A375 (cell line): ENCODE measurements at places on chromosomes 11 and 22. TPM values are rescaled to one million over a fixed set of nuclear protein-coding genes. Genes with fewer than 3 reads are reported as not detected.

MUC2 gene
- total RNA-seq, result 0.03 and 0.04 TPM in 2 replicates

APOA4 gene
- total RNA-seq, result not detected in 2 replicates

MPZL2 gene
- total RNA-seq, result not detected in 2 replicates

MAJIN gene
- not detected in 2 replicates for total RNA-seq

THOC5 gene
- total RNA-seq, result 126 and 148 TPM in 2 replicates

FADS1 gene
- total RNA-seq, result 96.9 and 104 TPM in 2 replicates

MUC15 gene
- 3.7 and 4.2 TPM in 2 replicates for total RNA-seq

TIMM10 gene
- total RNA-seq, result 144 and 159 TPM in 2 replicates

GAB4 gene
- not detected in 2 replicates for total RNA-seq

PYGM gene
- total RNA-seq, result 0.79 and 3.4 TPM in 2 replicates

FXYD2 gene
- not detected in 2 replicates for total RNA-seq
